Osteocyte (in vitro differentiated cells): ENCODE measurements at places on chromosomes 7 and 10. TPM values are rescaled to one million over a fixed set of nuclear protein-coding genes. Genes with fewer than 3 reads are reported as not detected.

Gene CNPY1
- total RNA-seq: not detected in 2 replicates

DNA sequence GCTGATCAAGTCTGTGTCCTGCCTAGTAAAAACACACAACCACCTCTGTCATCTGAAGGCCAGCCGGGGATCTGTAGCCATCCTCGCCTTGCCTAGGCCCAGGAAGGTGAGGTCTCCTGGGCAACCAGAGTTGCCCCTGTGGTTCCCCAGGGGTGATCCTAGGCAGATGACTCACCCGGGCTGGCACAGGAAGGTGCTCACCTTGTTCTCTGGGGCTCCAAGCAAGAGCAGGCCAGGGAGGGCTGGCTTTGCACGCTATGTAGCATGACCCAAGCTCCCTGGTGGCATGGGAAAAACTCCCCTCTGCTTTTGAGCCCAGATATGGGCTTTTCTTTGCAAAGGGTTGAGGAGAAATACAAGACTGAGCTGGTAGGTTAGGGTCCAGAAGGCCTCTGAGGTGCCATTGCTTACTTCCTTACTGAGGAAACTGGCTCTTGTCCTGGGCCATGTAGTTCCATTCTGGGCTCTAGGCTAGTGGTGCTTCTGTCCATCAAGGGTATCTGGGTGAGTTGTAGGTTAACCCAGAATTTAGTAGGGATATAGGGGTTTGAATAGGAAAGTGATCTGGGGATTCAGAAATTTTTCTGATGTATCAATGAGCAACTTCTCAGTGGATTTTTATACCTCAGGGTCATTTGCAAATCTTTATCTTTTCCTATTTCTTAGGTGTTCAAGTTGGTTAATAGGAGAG, 112.0 kb downstream of the NT5C2 start:
- H3K4me3 ChIP-seq: no peak overlapping the region
- no peak overlapping the region for H3K27ac ChIP-seq
- H3K27me3 ChIP-seq: no peaks in the 10 kb centered on the region
- peaks cover 7% of the 10 kb centered on the region for H3K4me1 ChIP-seq

DNA sequence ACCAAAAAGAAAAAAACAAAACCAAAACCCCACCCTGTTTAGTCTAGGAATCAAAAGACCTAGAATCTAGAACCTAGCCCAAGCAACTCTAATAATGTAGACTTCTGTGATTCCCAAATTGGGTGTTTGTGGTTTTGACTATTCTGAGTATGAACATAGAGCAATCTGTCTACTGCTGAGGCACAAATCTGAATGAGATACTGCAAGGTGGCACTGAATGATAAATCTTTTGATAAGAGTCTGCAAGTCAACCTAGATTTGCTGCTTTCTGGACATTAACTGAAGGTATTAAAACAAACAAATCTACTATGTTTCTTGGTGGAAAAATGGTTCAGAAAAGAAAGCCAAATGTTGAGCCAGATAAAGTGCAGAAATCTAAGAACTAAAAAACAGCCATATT, 50.6 kb downstream of the IRF5 start:
- H3K4me3 ChIP-seq: no peak overlapping the region
- no peak overlapping the region for H3K27ac ChIP-seq
- no peaks in the 10 kb centered on the region for H3K4me1 ChIP-seq
- DNase-seq: no peak
- peaks cover 37% of the 10 kb centered on the region for H3K36me3 ChIP-seq
- no peaks in the 10 kb centered on the region for H3K27me3 ChIP-seq

DNA sequence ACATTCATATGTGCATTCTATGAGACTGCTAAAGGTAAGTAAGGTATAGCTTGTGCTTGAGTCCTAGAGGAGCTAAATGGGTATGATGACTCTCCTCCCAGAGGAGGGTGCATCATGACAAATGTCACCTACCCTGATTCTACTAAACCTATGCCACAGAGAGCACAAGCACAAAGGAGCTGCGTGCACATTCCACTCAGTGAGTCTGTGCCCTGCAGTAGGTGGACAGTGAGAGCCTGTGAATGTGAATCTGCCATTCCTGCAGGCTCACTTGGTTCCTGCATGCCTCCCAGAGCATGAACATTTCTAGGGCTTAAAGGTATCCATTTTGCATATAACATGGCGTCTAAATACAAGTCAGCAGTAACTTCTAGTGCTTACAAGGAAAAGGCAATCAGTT, 46.8 kb downstream of the PRKAR2B start:
- no peaks in the 10 kb centered on the region for H3K36me3 ChIP-seq
- no peak overlapping the region for H3K27ac ChIP-seq
- H3K27me3 ChIP-seq: peaks cover 25% of the 10 kb centered on the region
- H3K4me3 ChIP-seq: no peak overlapping the region

Gene GIMAP2
- not detected in 2 replicates for total RNA-seq

- H3K4me3 ChIP-seq: no peak overlapping the region
- no peaks in the 10 kb centered on the region for H3K27me3 ChIP-seq
- no peak overlapping the region for H3K27ac ChIP-seq
- H3K4me1 ChIP-seq: no peaks in the 10 kb centered on the region
- no peak for DNase-seq
Measured at GRCh38 chr7:48638041-48638440, 286.3 kb upstream of the CDC14C start.

Gene HTR5A
- total RNA-seq: not detected in 2 replicates

DNA sequence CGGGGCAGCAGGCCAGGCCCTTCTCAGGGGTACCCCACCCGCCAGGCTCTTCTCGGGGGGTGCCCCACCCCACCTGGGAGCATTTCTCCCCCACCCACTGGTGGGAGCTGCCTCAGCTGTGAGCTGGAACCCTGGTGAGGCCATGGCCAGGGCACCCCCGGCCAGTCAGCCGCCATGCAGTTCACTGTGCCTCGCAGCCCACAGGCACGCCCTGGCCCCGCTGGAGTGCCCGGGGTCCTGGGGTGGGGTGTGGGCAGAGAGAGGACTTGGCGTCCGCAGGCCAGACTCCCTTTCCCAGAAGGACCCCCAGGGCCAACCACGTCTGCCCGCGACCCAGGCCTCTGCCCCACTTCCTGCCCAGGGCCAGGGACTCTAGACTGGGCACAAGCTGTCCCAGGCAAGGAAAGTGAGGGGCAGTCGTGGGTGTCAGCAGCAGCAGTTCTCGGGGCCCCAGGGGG, 13.1 kb downstream of the DPYSL4 start:
- no peak for DNase-seq
- no peaks in the 10 kb centered on the region for H3K4me1 ChIP-seq
- no peak overlapping the region for H3K4me3 ChIP-seq
- no peaks in the 10 kb centered on the region for H3K36me3 ChIP-seq

GRCh38 chr7:100726996-100727761, 6.2 kb upstream of the ZAN start:
- H3K36me3 ChIP-seq: no peaks in the 10 kb centered on the region
- H3K27ac ChIP-seq: no peak overlapping the region
- H3K4me1 ChIP-seq: peaks cover 17% of the 10 kb centered on the region
- DNase-seq: no peak
- H3K4me3 ChIP-seq: no peak overlapping the region
- peaks cover 14% of the 10 kb centered on the region for H3K27me3 ChIP-seq

DNA sequence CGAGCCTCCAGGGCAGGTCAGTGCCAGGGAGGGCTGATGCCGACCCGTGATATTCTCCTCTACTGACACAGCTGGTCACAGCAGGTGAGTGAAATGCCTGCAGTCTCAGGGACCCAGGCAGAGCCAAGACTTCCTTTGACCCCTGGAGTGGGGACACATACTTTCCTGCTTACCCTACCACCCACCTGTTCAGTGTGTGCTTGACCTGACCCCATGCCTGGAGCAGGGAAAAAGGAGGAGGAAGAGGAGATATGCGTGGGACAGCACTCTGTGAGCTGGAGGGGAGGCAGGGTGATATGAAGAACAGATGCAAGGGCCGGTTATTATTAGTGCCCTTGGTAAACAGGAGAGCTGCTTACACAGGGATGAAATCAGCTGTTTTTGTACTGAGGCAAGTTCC, 40.8 kb upstream of the WIPF3 start:
- peaks cover 66% of the 10 kb centered on the region for H3K27me3 ChIP-seq
- H3K36me3 ChIP-seq: no peaks in the 10 kb centered on the region
- DNase-seq: no peak

- H3K36me3 ChIP-seq: peaks cover 4% of the 10 kb centered on the region
- H3K4me3 ChIP-seq: no peak overlapping the region
Measured at GRCh38 chr10:50439806-50440205, 183.9 kb downstream of the SGMS1 start.

GRCh38 chr7:16991551-16991950, 109.8 kb upstream of the AGR3 start:
- H3K36me3 ChIP-seq: peaks cover 12% of the 10 kb centered on the region
- H3K27me3 ChIP-seq: no peaks in the 10 kb centered on the region
- H3K27ac ChIP-seq: peak overlapping the region; percentile 94
